ENCODE measurements at places on chromosomes 12 and 14.
A peak's percentile ranks its signal among the peaks of the same experiment; 100 is the strongest.

- DNase-seq = no peak
Observed at GRCh38 chr14:69932391-69932790, 53.2 kb downstream of the SMOC1 start.

DNA sequence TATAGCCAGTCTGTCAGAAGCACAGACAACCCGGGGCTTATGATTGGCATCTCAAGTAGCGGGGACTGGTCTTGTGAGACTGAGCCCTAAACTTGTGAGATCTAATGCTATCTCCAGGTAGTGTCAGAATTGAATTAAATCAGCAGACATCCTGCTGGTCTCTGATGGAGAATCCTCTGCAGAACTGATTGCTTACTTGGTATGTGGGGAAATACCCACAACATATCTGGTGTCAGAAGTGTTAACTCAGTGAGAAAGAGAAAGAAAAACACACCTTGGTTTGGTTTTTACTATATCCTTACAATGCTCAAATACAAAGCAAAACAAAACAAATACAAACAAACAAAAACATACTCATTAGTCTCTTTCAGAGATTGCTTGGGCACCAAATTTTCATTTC lies 10.0 kb downstream of the SEL1L start:
- no peak for DNase-seq

- no peak for DNase-seq
Observed at GRCh38 chr14:65321370-65321875, 91.1 kb upstream of the FUT8 start.

DNA sequence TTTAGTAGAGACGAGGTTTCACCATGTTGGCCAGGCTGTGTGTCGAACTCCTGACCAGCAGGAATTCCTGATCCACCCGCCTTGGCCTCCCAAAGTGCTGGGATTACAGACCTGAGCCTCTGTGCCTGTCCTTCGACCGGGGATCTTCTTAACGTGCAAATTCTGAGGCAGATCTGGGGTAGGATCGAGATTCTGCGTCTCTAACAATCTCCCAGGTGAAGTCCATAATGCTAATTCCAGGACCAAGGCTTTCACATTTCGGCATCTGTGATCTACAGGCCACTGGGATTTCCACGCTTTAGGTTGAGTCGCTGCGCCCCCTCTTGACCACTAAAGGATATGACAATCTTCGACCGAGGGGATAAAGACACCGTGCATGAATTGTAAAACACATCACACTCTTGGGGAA lies 24.8 kb downstream of the FOS start:
- peak; percentile 42 for DNase-seq

DNA sequence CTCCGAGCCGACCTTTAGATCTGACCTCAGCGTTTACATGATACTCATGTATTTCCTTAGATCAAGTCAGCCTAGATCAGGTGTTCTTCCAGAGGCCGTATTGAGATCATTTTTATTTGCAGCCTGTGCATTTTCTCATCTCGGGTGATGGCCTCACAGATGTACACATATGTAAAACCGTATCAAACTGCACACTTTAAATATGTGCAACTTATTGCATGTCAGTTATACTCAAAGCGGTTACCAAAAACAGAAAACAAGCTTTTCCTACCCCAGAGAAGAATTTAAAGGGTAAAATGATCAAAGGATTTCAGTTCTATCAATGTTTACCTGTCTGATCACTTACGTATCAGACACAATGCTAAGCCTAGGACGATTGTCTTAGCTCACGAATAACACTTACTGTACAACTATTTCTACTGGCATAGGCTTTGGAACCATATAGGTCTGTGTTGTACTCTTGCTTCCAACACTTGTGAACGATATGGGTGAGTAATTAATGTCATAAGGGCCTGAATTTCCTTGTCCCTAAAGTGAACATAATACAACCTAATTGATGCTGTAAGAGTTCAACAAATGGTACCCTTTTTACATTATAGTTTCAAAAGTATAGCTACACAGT lies 628 bp upstream of the LLPH start:
- no peak for DNase-seq

All from 8988T (cell line).